Naive thymus-derived CD4-positive, alpha-beta T cell (primary cell): ENCODE measurements at places on chromosomes 3 and 15. TPM values are rescaled to one million over a fixed set of nuclear protein-coding genes. Genes with fewer than 3 reads are reported as not detected.

- H3K27me3 ChIP-seq, result no peaks in the 10 kb centered on the region
- no peak overlapping the region for H3K27ac ChIP-seq
- H3K4me3 ChIP-seq, result no peak overlapping the region
- H3K4me1 ChIP-seq, result no peaks in the 10 kb centered on the region
- no peak for DNase-seq
- H3K36me3 ChIP-seq, result no peaks in the 10 kb centered on the region
Measured at GRCh38 chr15:57522148-57522547, 69.6 kb upstream of the MYZAP start.

- H3K36me3 ChIP-seq, result no peaks in the 10 kb centered on the region
- no peaks in the 10 kb centered on the region for H3K27me3 ChIP-seq
- DNase-seq, result no peak
- H3K4me1 ChIP-seq, result no peaks in the 10 kb centered on the region
- no peak overlapping the region for H3K27ac ChIP-seq
- H3K4me3 ChIP-seq, result no peak overlapping the region
Measured at GRCh38 chr3:151625086-151625485, 108.6 kb upstream of the AADACL2 start.

DNA sequence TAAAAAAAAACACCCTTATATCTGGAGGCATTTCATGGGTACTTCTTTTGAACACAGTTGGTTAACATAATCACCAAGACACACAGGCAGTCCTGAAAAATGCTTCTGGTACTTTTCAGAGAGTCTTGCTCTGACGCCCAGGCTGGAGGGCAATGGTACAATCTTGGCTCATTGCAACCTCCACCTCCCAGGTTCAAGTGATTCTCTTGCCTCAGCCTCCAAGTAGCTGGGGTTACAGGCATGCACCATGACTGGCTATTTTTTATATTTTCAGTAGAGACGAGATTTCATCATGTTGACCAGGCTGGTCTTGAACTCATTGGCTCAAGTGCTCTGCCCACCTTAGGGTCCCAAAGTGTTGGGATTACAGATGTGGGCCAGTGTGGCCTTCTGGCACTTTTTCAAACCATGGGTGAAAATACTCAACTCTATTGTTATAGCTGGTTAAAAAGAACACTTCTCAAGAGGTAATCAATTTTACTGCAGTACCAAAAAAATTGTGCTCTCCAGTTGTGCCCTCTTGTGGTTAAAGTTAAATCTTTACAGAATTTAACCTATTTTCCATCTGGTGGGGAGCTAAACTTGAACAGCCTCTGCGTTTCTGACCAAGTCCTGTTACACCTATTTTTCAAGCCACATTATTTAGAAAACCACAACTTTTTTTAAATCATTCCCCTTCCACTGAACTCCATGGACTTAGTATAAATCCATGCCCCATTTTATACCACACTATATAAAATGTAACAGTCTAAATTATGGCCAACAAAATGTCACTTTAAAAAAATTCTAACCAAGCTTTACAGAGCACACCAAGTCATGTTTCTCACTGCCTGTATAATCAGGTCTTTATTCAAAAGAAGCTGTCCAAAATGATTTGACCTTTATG is 1.2 kb upstream of the SNAPC5 start:
- peaks cover 37% of the 10 kb centered on the region for H3K4me1 ChIP-seq
- peaks cover 51% of the 10 kb centered on the region for H3K36me3 ChIP-seq
- H3K4me3 ChIP-seq, result no peak overlapping the region
- no peaks in the 10 kb centered on the region for H3K27me3 ChIP-seq
- H3K27ac ChIP-seq, result peak overlapping the region; percentile 91

DNA sequence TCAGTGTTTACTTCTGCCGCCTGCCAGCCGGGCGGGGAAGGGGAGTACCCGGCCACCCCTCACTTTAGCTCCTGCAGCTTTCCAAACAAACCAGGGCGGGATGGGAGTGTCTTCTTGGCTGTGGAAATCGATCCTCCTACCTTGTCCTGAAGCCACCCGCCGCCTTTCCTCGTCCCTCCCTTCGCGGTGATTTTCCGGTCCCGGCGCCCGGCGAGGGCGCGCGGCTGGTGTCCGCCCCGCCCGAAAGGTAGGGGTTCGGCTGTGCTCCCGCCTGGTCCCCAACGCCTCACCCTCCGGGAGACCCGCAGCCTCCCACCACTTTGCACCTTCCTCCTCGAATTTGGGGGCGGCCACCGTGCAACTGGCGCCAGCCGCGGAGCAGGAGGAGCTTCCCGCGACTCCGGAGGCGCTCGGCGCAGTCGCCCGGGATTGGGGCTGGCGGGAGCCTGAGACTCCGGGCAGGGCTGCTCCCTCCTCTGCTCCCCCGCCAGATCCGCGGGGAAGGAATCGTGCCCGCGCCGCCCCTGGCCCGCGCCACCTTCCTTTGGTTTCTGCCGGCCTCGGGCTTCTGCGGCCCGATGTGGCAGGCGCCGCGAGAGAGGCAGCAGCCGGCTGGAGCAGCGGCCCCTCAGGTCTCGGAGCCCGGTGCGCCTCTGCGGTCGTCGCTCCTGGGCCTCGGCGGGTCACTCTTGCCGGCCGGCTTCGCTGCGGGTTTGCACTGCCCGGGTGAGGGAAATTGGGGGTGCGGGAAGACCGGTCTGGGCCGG is 30.7 kb upstream of the ST3GAL6 start:
- H3K27ac ChIP-seq, result no peak overlapping the region
- H3K36me3 ChIP-seq, result no peaks in the 10 kb centered on the region
- peaks cover 6% of the 10 kb centered on the region for H3K27me3 ChIP-seq
- H3K4me1 ChIP-seq, result no peaks in the 10 kb centered on the region
- no peak overlapping the region for H3K4me3 ChIP-seq

GRCh38 chr3:124513610-124513997 is 216.6 kb upstream of the UMPS start:
- no peak for DNase-seq
- H3K36me3 ChIP-seq, result no peaks in the 10 kb centered on the region
- no peak overlapping the region for H3K27ac ChIP-seq
- no peaks in the 10 kb centered on the region for H3K27me3 ChIP-seq
- no peaks in the 10 kb centered on the region for H3K4me1 ChIP-seq

GRCh38 chr3:150309257-150309542 is 98.9 kb upstream of the TSC22D2 start:
- H3K27me3 ChIP-seq, result no peaks in the 10 kb centered on the region
- H3K4me1 ChIP-seq, result no peaks in the 10 kb centered on the region
- no peak overlapping the region for H3K4me3 ChIP-seq
- H3K36me3 ChIP-seq, result no peaks in the 10 kb centered on the region

Gene LMAN1L
- total RNA-seq, result 1.4 TPM

DNA sequence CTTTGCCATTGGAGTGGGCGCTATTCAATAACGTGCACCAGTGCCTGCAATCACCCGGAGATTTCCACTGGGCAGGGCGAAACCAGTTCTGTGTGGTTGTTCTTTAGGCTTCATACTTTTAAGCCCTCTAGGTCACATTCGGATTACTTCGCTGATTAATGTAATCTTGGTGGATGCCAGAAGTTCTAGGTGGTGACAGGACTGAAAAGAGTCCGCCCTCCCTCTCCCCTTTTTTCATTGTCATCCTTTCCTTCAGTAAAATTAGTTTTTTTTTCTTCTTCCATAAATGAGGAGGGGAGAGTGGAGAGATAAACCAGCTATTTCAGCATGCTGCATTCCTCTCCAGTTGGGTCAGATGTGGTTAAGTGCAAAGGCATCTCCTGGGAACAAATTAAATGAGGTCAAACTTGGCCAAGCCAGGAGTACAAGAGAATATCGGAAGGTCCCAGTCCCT is 2.3 kb upstream of the SLC2A2 start:
- peaks cover 4% of the 10 kb centered on the region for H3K27me3 ChIP-seq
- H3K4me3 ChIP-seq, result peak overlapping the region; percentile 25
- DNase-seq, result no peak
- H3K36me3 ChIP-seq, result no peaks in the 10 kb centered on the region
- no peaks in the 10 kb centered on the region for H3K4me1 ChIP-seq

DNA sequence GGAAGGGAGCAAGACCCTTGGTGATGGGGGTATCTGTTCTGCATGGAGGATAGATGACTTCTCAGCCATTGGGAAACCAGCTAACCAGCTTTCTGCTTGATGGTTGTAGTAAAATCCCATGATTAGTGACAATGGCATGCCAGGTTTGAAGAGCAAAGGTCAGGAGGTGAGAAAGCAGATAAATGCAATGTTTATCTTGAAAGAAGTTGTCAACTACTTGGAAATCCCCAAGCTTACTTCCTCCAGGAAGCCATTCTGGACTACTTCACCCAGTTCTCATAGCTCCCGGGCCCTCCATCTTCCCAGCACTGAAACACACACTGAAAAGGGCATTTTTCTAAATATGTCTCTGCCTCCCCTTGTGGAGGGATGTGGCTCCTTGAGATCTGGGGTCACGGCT is 51.3 kb downstream of the SMAD3 start:
- H3K27me3 ChIP-seq, result no peaks in the 10 kb centered on the region
- peaks cover 75% of the 10 kb centered on the region for H3K4me1 ChIP-seq
- no peak for DNase-seq

DNA sequence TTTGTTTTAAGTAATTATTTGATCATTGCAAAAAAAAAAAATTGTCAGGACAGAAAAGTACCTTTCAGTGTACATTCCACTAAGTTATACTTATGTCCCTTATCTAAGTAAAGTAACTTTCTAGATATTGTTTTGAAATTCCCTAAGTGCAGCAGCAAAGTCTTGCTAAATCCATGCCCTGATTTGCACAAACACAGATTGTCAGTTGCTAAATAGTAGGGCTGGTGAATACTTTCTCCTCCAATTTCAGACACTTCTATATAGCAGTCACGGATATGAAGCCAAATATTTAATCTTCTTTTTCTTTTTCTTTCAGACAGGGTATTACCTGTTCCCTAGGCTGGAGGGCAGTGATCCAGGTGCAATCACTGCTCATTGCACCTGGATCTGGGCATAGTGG is 12.9 kb downstream of the LRRC2 start:
- no peak overlapping the region for H3K27ac ChIP-seq
- no peak for DNase-seq
- no peaks in the 10 kb centered on the region for H3K36me3 ChIP-seq
- no peaks in the 10 kb centered on the region for H3K27me3 ChIP-seq
- peaks cover 3% of the 10 kb centered on the region for H3K4me1 ChIP-seq

Gene SLC12A8
- 0.16 TPM for total RNA-seq

GRCh38 chr3:184725176-184725719 is 13.4 kb upstream of the MAGEF1 start:
- H3K27ac ChIP-seq, result no peak overlapping the region
- no peak overlapping the region for H3K4me3 ChIP-seq
- H3K36me3 ChIP-seq, result no peaks in the 10 kb centered on the region
- no peaks in the 10 kb centered on the region for H3K4me1 ChIP-seq
- DNase-seq, result no peak
- H3K27me3 ChIP-seq, result no peaks in the 10 kb centered on the region

DNA sequence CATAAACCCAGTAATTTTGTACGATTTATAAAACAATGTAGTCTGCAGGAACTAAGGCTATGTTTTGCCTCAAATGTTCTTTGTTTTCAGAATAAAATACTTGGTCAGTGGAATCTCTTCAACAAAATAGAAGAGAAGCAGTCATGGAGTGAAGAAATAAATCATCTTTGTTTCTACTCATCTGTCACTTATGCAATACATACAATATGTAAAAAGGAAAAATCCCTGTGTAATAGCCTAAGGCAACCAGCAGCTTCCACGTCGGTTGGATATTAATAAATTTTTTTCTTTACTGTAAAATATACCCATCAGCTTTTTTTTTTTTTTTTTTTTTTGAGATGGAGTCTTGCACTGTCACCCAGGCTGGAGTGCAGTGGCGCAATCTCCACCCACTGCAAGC is 5.2 kb upstream of the WDR5B start:
- H3K27ac ChIP-seq, result no peak overlapping the region
- no peak for DNase-seq
- H3K4me3 ChIP-seq, result no peak overlapping the region
- no peaks in the 10 kb centered on the region for H3K27me3 ChIP-seq
- peaks cover 8% of the 10 kb centered on the region for H3K4me1 ChIP-seq
- H3K36me3 ChIP-seq, result peaks cover 27% of the 10 kb centered on the region

Gene MORC1
- not detected for total RNA-seq

Gene PDIA3
- total RNA-seq, result 168 TPM

DNA sequence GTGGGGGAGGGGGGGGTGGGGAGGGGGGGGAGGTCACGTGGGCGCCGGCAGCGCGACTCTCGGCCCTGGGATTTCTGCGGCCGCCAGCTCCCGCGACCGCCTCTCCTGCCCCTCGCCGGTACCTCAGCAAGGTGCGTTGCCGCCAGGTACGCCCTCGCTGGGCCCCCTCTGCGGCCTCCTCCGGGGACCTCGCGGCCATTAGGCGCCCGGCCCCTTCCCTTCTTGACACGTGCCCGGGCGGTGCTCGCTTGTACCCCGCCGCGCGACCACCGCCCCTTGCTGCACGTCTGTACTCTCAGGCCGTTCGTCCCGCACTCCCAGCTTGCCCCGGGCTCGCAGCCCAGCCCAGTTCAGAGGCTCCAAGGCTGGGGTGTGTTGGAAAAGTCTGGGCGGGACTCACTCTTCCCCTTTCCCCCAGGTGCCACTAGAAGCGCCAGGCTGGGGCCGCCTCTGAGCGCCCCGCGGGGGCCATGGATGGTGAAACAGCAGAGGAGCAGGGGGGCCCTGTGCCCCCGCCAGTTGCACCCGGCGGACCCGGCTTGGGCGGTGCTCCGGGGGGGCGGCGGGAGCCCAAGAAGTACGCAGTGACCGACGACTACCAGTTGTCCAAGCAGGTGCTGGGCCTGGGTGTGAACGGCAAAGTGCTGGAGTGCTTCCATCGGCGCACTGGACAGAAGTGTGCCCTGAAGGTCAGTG is at the start of gene MAPKAPK3:
TSS of gene MAPKAPK3 (plus strand) at position 56 of the 696 bp plus-strand sequence. CDS start at position 471, 415 bp downstream.
- peaks cover 66% of the 10 kb centered on the region for H3K4me1 ChIP-seq
- no peaks in the 10 kb centered on the region for H3K36me3 ChIP-seq
- no peak for DNase-seq
- H3K4me3 ChIP-seq, result peak within 1 kb of the TSS; percentile 77
- H3K27me3 ChIP-seq, result no peaks in the 10 kb centered on the region
- H3K27ac ChIP-seq, result peak within 1 kb of the TSS; percentile 88

DNA sequence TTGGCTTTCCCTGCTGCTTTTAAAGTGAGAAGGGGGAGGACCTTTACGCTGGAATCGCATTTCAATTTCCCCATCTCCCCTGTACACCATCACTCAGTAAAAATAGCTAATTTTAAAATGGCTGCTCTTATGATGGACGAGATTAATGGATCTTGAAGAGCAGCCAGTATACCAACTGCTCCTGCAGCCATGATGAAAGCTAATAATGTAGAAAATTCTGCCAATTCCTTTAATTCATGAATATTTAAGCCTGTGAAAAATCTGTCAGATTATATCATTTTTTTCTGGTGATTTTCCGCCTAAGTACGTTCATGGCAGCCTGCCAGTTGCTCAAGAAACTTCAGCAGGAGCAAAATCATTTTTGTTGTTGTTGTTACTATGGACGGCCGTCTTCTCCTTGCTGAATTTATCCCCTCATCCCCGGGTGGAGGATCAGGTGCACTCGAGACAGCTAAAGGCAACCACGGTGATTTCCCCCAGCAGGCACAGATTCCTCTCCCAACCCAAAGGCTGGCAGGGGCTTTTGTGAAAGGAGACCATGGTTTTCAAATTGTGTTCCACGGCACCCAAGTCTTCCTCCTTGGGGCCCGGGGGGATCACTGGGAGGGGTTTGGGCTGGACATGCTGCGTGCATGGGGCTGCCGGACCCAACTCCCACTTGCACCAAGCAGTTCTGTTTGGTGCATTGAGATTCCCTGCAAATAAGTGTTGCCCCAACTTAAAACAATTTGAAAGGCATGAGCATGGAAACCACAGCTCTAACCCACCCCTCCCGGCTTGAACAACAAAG is 289.6 kb downstream of the UACA start:
- peaks cover 4% of the 10 kb centered on the region for H3K27me3 ChIP-seq
- no peaks in the 10 kb centered on the region for H3K36me3 ChIP-seq
- no peak overlapping the region for H3K4me3 ChIP-seq
- peaks cover 10% of the 10 kb centered on the region for H3K4me1 ChIP-seq
- H3K27ac ChIP-seq, result no peak overlapping the region
